ENCODE measurements at places on chromosomes 7 and 10.

DNA sequence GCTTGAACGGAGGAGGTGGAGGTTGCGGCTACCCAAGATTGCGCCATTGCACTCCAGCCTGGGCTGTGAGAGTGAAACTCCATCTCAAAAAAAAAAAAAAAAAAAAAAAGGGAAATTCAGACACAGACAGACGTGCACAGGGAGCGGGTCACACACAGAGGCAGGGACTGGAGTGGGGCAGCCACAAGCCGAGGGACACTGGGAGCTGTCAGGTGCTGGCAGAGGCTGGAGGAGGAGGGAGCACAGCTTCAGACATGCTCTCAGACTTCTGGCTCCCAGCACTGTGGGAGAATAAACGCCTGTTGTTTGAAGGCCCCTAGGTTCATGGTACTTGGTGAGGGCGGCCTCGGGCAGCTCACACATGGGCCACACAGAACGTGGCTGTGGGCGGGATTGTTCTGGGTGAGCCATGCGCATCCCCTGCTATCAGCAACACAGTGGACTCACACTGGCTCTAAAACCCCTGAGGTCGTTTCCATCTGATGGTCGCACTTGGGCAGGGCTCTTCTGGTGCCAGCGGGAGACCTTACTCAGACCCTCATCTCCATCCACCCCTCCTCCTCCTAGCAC, 375.9 kb downstream of the DNAJB6 start:
- DNase-seq, result no peak

DNA sequence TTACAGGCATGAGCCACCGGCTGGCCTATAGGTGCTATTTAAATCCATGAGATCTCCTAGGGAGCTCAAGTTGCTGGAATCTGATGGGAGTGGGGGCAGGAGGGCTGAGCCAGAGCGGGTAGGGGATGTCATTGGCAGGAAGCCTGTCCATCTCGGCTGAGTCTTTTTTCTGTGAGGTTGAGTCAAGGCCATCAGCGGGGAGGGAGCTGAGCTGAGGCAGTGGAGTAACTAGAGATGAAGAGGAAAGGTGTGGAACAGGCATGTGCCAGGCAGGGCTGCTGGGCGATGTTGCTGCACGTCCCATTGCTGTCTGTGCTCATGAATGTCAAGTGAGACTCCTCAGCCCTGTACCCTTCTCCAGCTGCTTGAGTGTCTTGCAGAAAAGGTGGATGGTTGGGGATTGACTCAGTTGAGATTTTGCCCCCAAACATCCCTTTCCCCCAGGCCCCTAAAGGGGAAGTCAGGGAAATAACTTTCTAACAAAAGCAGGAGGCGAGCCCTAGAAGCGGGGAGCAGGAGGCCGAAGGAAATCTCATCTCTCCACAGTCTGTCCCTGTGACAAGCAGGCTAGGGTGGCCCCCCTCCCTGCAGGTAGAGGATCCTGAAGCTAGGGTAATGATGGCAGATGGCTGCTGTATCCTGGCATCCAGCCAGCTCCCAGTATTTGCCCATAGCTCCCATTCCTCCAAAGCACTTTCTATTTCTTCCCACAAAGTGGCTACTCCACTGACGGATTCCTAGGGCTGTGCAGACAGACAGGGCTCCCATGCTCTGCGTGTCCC, 5.4 kb downstream of the ATP6V1F start:
- DNase-seq, result no peak

DNA sequence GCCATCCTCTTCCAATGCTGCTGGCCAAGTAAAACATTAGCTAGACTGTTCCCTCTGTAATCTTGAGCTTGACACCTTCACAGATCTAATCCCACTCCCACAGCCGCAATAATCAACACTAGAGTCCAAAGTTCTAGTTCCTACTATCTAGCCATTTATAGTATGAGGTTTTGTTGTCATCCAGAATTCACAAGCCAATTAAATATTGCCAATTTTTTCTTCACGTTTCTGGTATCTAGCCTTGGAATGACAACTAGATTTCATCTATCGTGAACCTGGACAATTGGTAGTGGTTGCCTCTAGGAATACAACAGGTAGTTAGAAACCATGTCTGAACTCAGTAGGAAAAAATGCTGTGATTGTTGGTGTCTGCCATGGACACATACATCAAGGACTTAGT, 10.4 kb downstream of the WASL start:
- no peak for DNase-seq

DNA sequence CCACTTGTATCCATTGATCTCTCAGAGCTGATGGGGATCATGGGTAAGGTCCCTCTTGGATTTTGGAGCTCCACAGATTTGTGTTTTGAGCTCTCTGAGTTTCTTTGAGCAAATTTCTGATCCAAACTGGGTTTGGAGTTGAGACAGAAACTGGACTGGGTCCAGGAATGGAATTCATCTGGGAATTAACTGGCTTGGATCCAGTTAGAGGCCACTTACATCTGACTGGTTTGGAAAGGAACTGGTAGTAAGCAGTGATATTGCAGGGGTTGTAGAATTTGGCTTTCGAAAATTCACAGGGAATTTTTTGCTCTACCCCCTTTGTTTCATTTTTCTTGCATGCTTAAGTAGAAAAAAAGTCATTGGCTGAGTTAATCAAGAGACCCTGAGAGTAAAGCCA, 245.6 kb downstream of the SEMA3D start:
- no peak for DNase-seq

GRCh38 chr10:132964231-132964630, 21.9 kb upstream of the CFAP46 start:
- DNase-seq, result no peak

- no peak for DNase-seq
Observed at GRCh38 chr7:36985866-36986400, 261.6 kb upstream of the AOAH start.

- DNase-seq, result no peak
Observed at GRCh38 chr10:118957443-118957825, 72.1 kb upstream of the NANOS1 start.

GRCh38 chr7:9120331-9120730, 686.9 kb downstream of the NXPH1 start:
- DNase-seq, result no peak

GRCh38 chr7:151679881-151680612, 160.4 kb upstream of the RHEB start:
- no peak for DNase-seq

GRCh38 chr10:97861097-97861750, 11.6 kb downstream of the GOLGA7B start:
- DNase-seq, result no peak

- no peak for DNase-seq
Observed at GRCh38 chr7:27942711-27943110, 202.7 kb downstream of the TAX1BP1 start.

DNA sequence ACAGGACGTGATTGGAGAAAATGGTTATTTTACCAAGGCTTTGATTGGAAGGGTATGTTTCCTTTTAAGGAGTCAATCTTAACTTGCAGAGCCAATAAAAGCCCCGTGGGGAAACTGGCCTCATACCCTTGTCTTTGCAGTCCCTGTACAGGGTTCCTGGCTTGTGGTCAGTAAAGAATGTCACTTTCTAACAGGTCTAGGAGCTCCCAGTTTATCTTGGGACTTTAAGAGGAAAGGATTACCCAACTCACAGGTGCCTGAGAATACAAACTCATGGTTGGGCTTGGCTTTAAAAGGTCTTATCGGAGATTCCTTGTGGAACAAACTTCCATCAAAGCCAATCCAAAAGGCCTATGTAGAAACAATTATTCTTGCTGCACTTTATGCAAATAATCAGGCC, 221.8 kb downstream of the PHF14 start:
- DNase-seq, result no peak

DNA sequence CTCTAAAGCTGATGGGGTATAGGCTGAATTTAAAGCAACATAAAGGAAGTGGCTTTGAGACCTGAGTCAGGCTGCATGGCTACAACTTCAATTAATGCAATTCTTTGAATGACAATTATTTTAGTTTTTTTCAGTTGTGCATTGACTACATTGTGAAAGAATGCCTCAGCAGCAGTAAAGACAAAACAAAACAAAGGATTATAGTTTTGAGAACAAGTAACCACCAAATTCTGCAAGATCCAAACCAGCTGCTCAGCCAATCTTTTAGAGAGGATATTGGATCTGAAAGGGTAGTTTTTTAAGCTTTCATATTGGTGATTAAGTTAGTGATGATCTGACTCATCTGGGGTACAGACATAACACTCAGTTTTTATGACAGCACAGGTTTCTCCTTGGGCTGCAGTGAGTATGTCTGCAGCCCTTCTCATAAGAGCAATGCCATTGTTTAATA, 40.6 kb upstream of the ABCA13 start:
- DNase-seq, result no peak
